ENCODE measurements at places on chromosomes 7 and 10.

- no peak for DNase-seq
Observed at GRCh38 chr10:43250615-43251418, 16.0 kb downstream of the RASGEF1A start.

DNA sequence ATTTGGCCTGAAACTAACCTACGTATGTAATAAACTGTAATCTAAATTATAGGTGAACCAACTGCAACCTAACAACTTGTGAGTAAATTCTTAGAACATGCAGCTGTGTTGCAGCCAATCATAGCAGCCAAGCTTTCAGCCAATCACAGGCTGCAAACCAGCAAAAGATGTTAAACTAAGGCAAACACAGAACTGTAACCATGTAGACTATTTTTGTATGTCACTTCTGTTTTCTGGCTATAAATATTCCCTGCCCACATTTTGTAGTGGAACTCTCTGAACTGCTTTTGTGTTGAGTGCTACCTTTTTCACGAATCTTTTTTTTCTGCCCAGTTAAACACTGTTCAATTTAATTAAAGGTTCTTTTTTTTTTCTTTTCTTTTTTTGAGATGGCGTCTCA is 28.2 kb upstream of the ZPBP start:
- no peak for DNase-seq

GRCh38 chr10:110109511-110109910 is 97.9 kb upstream of the MXI1 start:
- no peak for DNase-seq

DNA sequence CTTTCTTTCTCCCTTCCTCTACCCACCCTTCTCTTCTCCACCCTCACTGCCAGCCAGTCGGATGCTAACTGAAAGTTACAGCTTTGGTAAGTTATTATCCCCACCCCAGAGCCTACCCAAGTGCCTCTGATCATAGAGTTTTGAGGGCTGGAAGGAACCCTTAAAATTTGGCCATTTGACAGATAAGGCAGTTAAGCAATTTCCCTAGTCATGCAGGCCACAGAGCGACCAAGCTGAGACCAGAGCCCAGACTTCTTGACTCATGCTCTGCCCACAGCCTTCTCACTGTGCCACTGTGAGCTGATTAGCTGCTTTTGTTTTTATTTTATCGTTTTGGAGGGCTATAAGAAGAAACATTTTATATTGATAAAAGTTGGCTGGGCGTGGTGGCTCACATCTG is 17.2 kb downstream of the SAP25 start:
- no peak for DNase-seq

- DNase-seq, result no peak
Observed at GRCh38 chr7:36199329-36199728, 46.3 kb downstream of the EEPD1 start.

DNA sequence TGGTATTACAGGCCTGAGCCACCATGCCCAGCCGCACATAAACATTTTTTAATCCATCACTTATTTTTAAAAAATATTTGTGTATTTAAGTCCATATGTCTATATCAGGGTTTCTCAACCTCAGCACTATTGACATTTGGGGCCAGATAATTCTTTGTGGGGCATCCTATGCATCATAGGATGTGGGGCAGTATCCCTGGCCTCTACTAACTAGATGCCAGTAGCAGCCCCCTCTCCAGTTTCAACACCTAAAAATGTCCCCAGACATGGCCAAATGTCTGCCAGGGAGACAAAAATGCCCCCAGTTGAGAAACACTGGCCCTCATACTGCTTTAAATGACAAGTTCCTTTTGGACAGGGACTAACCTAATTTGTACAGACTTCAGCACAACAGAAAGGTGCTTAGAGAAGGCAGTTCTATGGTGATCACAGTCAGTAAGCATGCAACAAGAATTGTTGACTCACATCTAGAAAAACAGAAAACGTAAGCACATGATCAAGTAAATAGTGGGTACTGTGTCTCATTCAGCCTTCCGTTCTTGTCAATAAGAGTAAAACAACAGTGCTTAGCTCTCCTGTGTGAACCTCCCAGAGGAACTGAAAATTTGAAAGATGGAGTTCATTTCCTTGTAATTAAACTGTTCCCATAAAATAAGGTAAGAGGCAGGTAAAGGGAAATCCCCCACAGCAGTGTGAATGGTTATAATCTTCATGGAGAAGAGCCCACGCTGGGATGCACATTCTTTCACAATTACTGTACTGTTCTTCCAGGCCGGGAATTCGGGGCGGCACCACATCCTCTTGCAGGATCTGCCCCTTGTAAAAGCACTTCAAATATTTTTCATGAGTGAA is 17.3 kb upstream of the ADRB1 start:
- DNase-seq, result no peak

- no peak for DNase-seq
Observed at GRCh38 chr7:401495-401894, 111.5 kb downstream of the FOXL3 start.

GRCh38 chr10:95421782-95422181 is 131.0 kb upstream of the PDLIM1 start:
- DNase-seq, result no peak

- DNase-seq, result no peak
Observed at GRCh38 chr7:38846280-38846679, 62.7 kb downstream of the VPS41 start.

DNA sequence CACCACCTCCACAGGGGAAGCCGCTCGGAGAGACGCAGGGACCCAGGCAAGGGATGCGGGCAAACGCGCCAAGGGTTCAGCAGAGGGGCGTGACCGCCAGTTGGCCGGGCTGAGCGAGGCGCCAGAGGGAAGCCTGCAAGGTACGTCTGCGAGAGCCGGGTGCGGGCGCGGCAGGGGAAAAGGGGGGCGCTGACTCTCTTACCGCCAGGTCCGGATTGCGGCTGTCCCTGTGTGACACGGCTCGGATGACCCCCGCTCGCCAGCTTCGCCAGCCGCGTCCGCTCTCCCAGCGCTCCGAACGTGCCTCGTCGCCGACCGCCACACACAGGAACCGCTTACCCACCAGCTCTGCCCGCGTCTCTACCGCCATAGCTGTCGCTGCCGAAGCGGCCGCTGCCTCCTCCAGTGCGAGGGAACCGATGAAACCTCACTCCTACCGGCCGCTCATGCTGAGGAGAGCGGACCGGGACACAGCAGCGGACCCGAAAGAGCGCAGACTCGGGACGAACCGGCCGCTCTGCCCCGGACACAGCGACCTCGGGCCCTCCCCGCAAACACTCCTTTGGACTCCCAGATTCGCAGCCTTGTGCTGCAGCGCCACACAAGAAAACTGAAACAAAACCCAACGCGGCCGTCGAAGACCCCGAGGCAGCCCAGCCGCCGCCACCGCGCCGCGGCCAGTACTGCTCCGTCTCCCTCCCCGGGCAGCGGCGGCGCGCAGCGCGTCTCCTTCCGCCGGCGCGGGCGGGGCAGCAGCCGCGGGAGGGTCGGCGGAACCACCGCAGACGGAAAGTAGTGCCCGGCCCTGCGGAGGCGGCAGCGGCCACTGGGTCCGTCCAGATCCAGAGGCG is at the start of gene JMJD1C:
TSS of gene JMJD1C (minus strand) at position 685 of the 851 bp plus-strand sequence. CDS start at position 370, 315 bp downstream.
- peak; percentile 33 for DNase-seq

GRCh38 chr10:14405076-14406065 is 74.6 kb upstream of the FRMD4A start:
- DNase-seq, result no peak

DNA sequence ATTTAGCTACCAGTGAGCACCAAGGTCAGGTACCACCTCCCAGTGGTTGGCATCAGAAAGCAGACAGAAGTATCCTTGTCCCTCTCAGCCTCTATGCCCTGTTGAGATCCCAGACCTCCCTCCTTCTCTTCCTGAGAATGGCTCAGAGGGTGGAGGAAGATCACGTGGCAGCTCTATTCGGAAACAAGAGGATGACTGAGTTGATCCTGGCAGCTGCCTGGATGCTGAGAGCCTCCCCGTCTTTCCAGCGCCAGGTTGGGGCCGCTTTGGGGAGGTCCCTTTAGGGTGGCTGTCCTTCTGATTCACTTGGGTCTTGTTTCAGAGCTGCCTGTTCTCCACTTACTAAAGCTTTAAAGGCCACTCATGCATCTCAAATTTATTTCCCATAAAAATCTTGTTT is 36.9 kb upstream of the NPFFR1 start:
- no peak for DNase-seq

GRCh38 chr7:18037609-18038008 is 10.0 kb upstream of the PRPS1L1 start:
- DNase-seq, result no peak

GRCh38 chr10:63696205-63696604 is 175.0 kb downstream of the REEP3 start:
- DNase-seq, result no peak

- DNase-seq, result no peak
Observed at GRCh38 chr10:99754670-99755069, 22.6 kb downstream of the CUTC start.

- no peak for DNase-seq
Observed at GRCh38 chr10:62625484-62625883, 179.0 kb upstream of the ADO start.

DNA sequence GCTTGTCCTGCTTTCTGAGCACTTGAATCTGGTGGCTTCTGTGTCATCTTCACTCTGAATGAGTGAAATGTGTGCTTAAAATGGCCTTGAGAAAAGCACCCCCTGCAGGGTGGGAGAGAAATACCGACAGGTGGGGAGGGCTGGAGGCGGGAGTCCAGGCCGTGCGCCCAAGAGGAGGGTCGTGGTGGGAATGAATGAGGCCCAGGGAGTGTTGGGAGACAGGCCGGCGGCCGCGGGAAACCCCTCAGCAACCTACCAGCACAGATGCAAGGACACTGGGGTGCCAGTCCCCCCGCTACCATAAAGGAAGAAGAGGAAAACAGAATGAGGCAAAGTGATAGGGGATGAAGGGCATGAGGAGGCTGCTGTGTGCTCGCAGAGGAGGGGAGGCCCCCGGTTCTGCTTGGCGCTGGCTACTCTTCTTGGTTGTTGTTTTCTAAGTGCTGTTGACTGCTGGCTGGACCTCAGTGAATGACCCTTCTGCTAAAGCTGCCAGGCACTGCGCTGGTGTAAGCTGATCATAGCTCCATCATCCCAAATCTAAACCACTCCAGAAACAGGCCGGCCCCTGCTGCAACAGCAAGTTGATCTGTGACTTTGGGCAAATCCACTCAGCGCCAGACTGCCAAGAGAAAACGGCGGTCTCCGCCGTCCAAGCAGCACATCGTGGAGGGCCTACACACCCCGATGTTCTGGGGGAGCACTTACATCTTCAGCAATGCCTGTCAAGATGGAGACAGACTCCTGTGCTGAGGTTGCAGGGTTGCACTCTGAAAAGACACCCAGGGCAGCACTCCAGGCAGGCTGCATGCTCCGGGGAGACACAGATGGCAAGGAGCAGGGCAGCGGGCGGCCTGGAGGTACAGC is 378.5 kb downstream of the DNAJB6 start:
- no peak for DNase-seq

DNA sequence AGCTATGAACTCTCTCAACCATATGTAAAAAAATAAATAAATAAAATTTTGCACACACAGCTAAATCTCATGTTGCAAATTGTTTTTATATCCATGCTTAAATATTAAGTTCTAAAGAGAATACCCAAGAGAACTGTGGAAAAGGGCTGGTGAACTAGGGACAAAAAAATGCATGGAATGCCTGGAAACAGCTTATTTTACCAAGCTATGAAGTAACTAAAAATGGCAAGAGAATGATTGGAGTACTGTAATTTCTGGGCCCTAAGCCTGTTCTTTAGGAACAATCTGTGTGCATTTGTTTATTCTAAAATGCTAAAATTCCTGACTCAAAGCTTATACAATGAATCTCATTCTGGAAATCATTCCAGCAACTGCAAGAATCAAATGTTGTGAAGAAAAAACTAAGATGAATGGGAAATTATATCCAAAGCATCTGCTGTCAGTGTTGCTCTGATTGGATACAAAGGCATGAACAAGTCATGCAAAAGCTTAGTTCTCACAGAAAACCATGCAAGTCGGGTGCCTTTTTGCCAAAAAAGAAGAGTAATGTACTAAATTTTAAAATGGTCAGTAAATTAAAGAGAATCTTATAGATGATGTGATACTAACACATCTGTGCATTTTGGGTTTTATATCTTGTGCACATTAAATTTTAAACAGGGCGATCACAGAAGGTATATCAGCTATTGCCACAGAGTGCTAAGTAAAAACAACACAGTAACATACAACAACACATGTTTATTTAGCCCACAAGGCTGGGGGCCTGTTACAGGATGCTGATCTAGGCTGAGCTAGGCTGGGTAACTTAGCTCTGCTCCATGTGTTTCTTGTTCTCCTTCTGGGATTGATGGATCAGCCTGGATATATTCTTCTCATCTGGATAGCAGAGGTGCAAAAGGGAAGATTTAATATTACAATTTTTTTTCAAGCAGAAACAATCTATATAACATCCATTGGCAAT is 453.5 kb upstream of the SEMA3A start:
- no peak for DNase-seq

GRCh38 chr7:120994512-120995410 is 6.2 kb downstream of the CPED1 start:
- no peak for DNase-seq
